ENCODE measurements at places on chromosomes 6 and 20.
A peak's percentile ranks its signal among the peaks of the same experiment; 100 is the strongest.

- no peaks in the 10 kb centered on the region for H3K36me3 ChIP-seq
- H3K4me3 ChIP-seq = no peak overlapping the region
- peaks cover 54% of the 10 kb centered on the region for H3K4me1 ChIP-seq
- H3K27me3 ChIP-seq = no peaks in the 10 kb centered on the region
Measured at GRCh38 chr6:11272491-11273192, 40.2 kb upstream of the NEDD9 start.

- no peak overlapping the region for H3K27ac ChIP-seq
- no peaks in the 10 kb centered on the region for H3K4me1 ChIP-seq
- DNase-seq = no peak
- no peaks in the 10 kb centered on the region for H3K36me3 ChIP-seq
- no peak overlapping the region for H3K4me3 ChIP-seq
Measured at GRCh38 chr20:22418738-22419137, 165.6 kb downstream of the FOXA2 start.

GRCh38 chr6:106870069-106870468 lies 104.5 kb downstream of the CD24 start:
- no peaks in the 10 kb centered on the region for H3K27me3 ChIP-seq
- H3K36me3 ChIP-seq = no peaks in the 10 kb centered on the region
- H3K27ac ChIP-seq = no peak overlapping the region
- no peaks in the 10 kb centered on the region for H3K4me1 ChIP-seq
- H3K4me3 ChIP-seq = no peak overlapping the region

DNA sequence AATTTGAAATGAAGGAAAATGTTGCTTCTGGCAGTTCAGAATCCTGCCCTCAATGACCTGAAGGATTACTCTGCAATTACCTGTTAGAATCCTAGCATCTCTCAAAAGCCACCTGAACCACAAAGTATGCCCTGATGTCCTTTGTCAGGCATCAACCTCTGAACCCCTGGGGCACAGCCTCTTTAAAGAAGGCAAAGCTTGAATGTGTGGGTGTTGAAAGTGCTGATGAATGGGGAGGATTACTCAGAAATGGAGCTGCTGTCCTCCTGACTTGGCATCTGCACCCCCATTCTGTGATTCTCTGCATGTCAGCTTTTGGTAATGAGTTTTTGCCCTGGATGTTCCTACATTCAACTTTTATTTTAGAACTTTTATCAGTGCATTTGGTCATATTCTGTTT lies 179.2 kb downstream of the PKHD1 start:
- no peaks in the 10 kb centered on the region for H3K36me3 ChIP-seq
- no peak overlapping the region for H3K27ac ChIP-seq
- DNase-seq = no peak
- no peaks in the 10 kb centered on the region for H3K27me3 ChIP-seq
- H3K4me1 ChIP-seq = peaks cover 2% of the 10 kb centered on the region

- peaks cover 19% of the 10 kb centered on the region for H3K36me3 ChIP-seq
- no peaks in the 10 kb centered on the region for H3K4me1 ChIP-seq
- H3K27ac ChIP-seq = no peak overlapping the region
- no peak overlapping the region for H3K4me3 ChIP-seq
Measured at GRCh38 chr20:32234135-32234808, 26.6 kb downstream of the POFUT1 start.

DNA sequence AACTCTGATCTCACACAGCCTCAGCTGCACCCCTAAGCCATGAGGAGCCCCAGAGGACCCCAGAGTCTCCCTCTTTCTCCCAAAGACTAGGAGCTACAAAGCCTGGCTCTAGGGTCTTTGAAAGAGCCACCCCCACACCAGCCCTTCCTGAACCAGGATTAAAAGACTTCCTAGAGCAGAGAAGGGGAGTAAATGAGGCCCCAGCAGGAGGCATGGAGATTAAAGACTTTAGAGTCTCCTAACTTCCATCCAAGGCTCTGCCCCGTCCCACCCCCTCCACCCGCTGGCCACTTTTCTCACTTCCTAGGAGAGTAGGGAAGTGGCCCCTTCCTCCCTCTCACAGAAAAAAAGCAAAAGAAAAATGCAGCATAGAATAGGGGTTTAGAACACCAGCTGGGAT lies 1.7 kb downstream of the PREX1 start:
- peaks cover 7% of the 10 kb centered on the region for H3K4me1 ChIP-seq
- no peaks in the 10 kb centered on the region for H3K27me3 ChIP-seq
- no peak overlapping the region for H3K27ac ChIP-seq
- no peaks in the 10 kb centered on the region for H3K36me3 ChIP-seq

DNA sequence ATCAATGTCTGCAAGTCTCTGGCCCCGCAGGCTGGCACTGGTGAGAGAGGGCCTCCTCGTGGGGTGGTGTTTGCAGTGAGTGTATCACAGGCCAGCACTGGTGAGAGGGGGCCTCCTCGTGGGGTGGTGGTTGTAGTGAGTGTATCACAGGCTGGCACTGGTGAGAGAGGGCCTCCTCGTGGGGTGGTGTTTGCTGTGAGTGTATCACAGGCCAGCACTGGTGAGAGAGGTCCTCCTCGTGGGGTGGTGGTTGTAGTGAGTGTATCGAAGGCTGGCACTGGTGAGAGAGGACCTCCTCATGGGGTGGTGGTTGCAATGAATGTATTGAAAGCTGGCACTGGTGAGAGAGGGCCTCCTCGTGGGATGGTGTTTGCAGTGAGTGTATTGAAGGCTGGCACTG lies 53.3 kb upstream of the SLC22A1 start:
- H3K27ac ChIP-seq = no peak overlapping the region
- no peaks in the 10 kb centered on the region for H3K4me1 ChIP-seq
- DNase-seq = no peak
- no peaks in the 10 kb centered on the region for H3K27me3 ChIP-seq
- peaks cover 44% of the 10 kb centered on the region for H3K36me3 ChIP-seq

- H3K27ac ChIP-seq = no peak overlapping the region
- peaks cover 85% of the 10 kb centered on the region for H3K27me3 ChIP-seq
- no peak overlapping the region for H3K4me3 ChIP-seq
- H3K36me3 ChIP-seq = no peaks in the 10 kb centered on the region
- no peaks in the 10 kb centered on the region for H3K4me1 ChIP-seq
- peak; percentile 3 for DNase-seq
Measured at GRCh38 chr20:24303393-24304170, 165.8 kb upstream of the SYNDIG1 start.

- H3K27ac ChIP-seq = no peak overlapping the region
- no peaks in the 10 kb centered on the region for H3K27me3 ChIP-seq
- H3K4me3 ChIP-seq = no peak overlapping the region
- no peak for DNase-seq
- H3K4me1 ChIP-seq = peaks cover 31% of the 10 kb centered on the region
Measured at GRCh38 chr20:6711951-6712649, 55.4 kb upstream of the BMP2 start.

DNA sequence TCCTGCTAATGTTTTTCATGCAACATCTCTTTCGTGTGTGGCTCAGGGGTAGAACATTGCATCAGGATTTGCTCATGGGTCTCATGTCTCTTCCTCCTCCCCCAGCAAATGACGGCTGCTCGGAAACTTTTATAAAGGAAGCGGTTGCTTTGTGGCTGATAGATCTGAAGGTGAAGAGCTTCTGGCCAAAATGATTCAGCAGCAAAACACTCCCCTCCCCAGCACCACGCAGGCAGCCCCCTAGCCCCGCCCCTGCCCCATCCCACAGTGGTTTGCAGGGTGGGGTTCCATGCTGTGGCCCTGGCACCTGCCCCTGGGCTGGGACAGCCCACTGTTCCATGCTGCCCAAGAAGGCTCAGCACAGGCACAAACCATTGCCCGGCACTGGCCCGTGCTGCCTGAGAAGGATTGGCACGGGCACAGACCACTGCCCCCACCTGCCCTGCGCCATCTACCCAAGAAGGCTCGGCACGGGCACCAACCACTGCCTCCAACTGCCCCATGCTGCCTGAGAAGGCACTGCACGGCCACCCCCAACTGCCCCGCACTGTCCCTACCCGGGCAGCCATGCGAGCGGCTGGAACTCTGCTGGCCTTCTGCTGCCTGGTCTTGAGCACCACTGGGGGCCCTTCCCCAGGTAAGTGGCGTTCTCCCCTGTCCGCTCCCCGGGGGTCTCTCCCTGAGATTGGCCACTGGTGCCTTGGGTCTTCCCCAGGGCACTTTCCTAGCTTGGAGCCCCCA lies at the start of gene CST7:
CST7 (plus strand) TSS at position 331 of the 741 bp plus-strand sequence; CDS start at position 568, 237 bp downstream.
- H3K27ac ChIP-seq = no peak within 1 kb of the TSS
- H3K27me3 ChIP-seq = no peaks in the 10 kb centered on the region
- no peaks in the 10 kb centered on the region for H3K36me3 ChIP-seq
- H3K4me1 ChIP-seq = no peaks in the 10 kb centered on the region

GRCh38 chr20:47106786-47107185 lies 212.1 kb downstream of the EYA2 start:
- no peaks in the 10 kb centered on the region for H3K4me1 ChIP-seq
- H3K36me3 ChIP-seq = no peaks in the 10 kb centered on the region
- H3K4me3 ChIP-seq = no peak overlapping the region
- DNase-seq = peak; percentile 38
- H3K27me3 ChIP-seq = no peaks in the 10 kb centered on the region

DNA sequence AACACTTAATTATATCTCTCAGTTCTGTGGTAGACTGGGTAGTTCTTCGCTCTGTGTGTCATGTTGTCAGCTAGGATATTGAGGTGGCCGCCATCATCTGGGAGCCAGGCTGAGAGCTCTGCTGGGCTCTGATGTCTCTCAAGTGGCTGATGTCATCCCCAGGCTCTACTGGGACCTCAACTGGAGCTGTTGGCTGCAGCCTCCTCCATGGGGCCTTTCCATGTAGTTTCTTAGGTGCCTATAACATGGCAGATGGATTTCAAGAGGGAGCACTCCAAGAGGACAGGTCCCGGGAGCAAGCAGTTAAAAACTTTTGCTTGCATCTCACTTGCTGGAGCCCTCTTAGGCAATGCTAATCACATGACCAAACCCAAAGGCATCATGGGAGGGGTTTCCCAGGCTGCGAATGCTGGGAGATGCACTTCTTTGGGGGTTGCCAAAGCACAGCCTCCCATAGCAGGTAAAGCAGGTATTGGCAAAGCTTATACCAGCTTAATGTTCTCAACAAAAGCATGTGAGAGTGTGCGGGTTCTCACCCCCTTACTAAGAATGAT lies 129.8 kb downstream of the TMEM242 start:
- peaks cover 15% of the 10 kb centered on the region for H3K4me1 ChIP-seq
- peak overlapping the region; percentile 24 for H3K27ac ChIP-seq
- H3K4me3 ChIP-seq = no peak overlapping the region
- no peaks in the 10 kb centered on the region for H3K27me3 ChIP-seq

DNA sequence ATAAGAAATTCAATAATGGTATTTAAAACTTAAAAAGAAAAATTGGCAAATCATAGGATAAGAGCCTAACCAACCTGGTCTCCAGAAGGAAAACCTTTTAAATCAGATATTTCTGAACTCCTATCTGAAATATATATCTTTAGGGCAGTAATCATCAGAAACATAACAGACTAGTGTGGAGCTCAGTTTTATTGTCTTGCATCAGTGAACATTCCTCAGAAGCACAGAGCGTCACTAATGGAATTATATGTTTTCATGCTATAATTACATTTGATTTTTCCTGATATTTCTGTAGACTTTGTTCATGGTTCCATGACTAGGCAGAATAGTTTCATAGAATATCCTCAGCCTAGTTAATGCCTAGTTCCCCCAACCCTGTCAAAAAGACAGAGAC lies 262.2 kb downstream of the EYA4 start:
- H3K27me3 ChIP-seq = no peaks in the 10 kb centered on the region
- H3K4me1 ChIP-seq = no peaks in the 10 kb centered on the region
- no peak overlapping the region for H3K4me3 ChIP-seq
- no peaks in the 10 kb centered on the region for H3K36me3 ChIP-seq
- DNase-seq = peak; percentile 36

- no peak overlapping the region for H3K27ac ChIP-seq
- no peak overlapping the region for H3K4me3 ChIP-seq
- no peaks in the 10 kb centered on the region for H3K27me3 ChIP-seq
- H3K36me3 ChIP-seq = no peaks in the 10 kb centered on the region
Measured at GRCh38 chr6:135163440-135163738, 17.7 kb upstream of the MYB start.

- no peaks in the 10 kb centered on the region for H3K27me3 ChIP-seq
- no peaks in the 10 kb centered on the region for H3K36me3 ChIP-seq
- peak overlapping the region; percentile 84 for H3K27ac ChIP-seq
- H3K4me1 ChIP-seq = peaks cover 23% of the 10 kb centered on the region
Measured at GRCh38 chr6:7058250-7058923, 49.4 kb upstream of the RREB1 start.

DNA sequence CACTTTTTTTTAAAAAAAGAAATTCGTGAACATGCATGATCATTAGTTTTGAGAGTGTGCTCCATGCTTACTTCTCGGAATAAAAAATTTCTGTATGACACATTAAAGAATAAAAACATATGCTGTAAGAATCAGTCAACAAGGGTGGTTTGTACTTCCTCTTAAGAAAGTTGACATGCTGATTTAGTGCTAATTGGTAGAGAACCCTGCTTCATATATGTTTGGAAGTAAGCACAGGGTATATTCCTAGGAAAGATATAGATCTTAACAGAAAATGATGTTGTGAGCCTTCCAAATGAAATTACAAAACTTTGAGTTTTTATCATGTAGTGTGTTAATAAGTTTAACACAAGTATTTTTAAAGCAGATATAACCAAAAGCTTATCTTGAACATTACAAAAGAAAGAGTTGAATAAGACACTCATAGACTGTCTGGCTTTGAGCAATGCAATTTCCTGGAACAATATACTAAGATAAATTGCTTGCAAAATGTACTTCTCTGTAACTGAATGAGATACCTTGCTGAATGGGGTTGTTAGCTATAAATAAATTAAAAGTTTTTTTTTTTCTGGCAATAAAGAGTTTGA lies 13.8 kb upstream of the VIP start:
- H3K4me3 ChIP-seq = no peak overlapping the region
- no peaks in the 10 kb centered on the region for H3K4me1 ChIP-seq

GRCh38 chr6:121548131-121548530 lies 112.7 kb downstream of the GJA1 start:
- H3K4me1 ChIP-seq = no peaks in the 10 kb centered on the region
- H3K4me3 ChIP-seq = no peak overlapping the region
- H3K27me3 ChIP-seq = no peaks in the 10 kb centered on the region
- no peak overlapping the region for H3K27ac ChIP-seq
- DNase-seq = no peak

DNA sequence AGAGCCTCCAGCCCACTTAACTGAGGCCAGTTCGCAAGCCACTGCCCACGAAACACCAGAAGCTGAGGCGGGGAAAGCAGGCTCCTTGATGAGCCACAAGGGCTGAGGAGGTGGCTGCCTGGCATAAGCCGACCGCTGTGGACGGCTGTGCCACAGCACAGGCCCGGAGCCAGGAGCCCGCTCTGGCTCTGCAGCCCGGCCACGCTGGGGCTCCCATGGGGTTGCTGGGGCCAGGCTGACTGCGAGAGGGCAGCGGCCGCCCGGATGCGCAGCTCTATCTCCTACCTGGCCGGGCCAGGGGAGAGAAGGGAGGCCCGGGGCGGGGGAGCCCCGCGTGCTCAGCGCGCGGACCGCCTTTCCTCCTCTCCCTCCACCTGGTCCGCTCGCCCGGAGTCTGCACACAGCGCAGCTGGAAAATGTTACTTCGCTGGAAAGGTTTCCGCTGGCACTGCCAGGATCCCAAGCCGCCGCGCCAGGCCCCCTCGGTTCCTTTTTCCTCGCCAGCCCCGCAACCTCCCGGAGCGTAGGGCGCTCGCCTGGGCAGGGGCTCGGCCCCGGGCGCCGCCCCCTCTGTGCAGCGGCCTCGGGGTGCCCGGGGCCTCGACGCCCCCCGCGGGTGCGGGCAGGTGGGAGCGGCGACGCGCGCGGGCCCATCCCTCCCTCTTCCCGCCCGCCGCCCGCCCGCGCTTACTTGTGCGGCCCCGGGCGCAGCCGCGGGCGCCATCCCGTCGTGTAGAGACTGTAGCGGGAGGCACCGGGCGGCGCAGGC lies 657 bp downstream of the EMILIN3 start:
- H3K4me3 ChIP-seq = peak overlapping the region; percentile 13
- H3K27me3 ChIP-seq = peaks cover 39% of the 10 kb centered on the region
- peak; percentile 9 for DNase-seq
- H3K36me3 ChIP-seq = no peaks in the 10 kb centered on the region
- no peaks in the 10 kb centered on the region for H3K4me1 ChIP-seq
